ENCODE measurements at places on chromosomes 1 and 21.

- no peak for DNase-seq
Measured at GRCh38 chr1:45403718-45404117, 63.5 kb upstream of the MUTYH start.

- DNase-seq = no peak
Measured at GRCh38 chr1:23149114-23149513, 19.5 kb downstream of the LUZP1 start.

- no peak for DNase-seq
Measured at GRCh38 chr1:10530281-10530740, 55.6 kb downstream of the PEX14 start.

- no peak for DNase-seq
Measured at GRCh38 chr21:31043471-31043870, 5.2 kb upstream of the KRTAP19-8 start.

DNA sequence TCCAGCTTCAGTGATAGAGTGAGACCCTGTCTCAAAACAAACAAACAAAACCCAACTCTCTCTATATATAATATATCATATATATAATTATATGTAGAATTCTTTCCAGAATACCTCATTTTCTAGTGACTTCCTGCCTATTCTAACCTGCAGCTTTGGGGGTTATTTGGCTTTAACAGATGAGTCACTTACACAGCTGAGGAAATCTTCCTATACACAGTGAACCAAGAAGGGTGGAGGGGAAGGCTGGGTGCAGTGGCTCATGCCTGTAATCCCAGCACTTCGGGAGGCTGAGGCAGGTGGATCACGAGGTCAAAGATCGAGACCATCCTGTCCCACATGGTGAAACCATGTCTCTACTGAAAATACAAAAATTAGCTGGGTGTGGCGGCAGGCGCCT lies 9.2 kb downstream of the RAB29 start:
- no peak for DNase-seq

- DNase-seq = no peak
Measured at GRCh38 chr1:91201176-91201575, 179.3 kb upstream of the ZNF644 start.

GRCh38 chr1:34924759-34925555 lies 4.5 kb downstream of the DLGAP3 start:
- DNase-seq = peak; percentile 50

- no peak for DNase-seq
Measured at GRCh38 chr1:1225913-1226312, 5.9 kb downstream of the SDF4 start.

DNA sequence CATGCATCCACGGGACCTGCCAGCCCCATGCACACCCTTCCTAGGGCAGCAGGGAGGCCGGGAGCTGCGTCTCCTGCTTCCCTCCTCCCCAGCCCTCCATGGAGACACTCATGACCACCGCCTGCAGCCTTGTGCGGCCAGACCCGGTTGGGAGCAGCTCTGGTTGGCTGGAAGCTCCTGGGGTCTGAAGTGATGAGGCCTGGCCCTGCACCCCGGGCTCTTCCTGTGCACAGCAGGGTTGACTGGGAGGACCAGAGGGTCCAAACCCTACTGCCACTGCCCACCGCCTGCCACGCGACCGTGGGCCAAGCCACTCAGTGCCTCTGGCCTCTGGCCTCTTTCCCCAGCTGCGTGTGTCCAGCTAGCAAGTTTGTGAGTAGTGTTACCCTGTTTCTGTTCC lies 111.1 kb upstream of the COL6A1 start:
- DNase-seq = no peak

DNA sequence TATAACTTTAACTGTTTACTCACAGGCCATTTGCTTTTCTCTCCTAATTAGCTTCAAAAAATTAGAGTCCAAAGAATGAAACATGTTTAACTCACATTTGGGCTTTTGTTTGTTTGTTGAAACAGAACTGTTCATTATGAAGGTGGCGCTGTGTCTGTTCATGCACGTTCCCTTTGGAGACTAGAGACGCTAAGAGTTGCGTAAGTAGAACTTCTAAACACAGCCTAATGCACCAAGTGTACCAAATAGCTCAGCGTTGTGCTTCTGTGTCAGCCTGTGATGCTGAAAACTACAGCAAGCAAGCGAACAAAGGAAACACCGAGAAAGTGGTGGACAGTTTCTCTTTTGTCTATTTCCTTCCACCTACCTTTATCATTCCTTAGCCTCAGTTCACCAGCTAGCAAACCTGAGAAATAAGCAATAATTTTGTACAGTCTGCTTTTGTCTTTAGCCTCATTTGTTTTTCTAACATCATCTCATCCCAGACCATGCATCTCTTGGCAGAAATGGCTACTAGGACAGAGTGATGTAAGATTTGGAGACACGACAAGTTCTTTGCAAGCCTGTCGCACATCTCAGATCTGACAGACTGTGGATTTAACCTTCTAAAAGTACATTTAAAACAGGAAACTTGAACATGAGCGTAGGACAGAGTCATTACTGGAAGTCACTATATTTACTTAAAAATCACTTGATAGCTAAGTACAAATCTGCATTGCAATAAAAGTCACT lies 375.1 kb downstream of the RYR2 start:
- no peak for DNase-seq

GRCh38 chr1:24972221-24972914 lies 42.3 kb upstream of the RUNX3 start:
- DNase-seq = no peak

- no peak for DNase-seq
Measured at GRCh38 chr1:43861988-43862735, 71.4 kb upstream of the ARTN start.

GRCh38 chr1:180918519-180918918 lies 5.8 kb downstream of the KIAA1614 start:
- DNase-seq = no peak

GRCh38 chr1:12166834-12167492 lies at the start of gene TNFRSF1B:
TSS of gene TNFRSF1B (plus strand) at chr1:12166991. CDS start at chr1:12167092, 101 bp downstream.
- DNase-seq = peak; percentile 62

DNA sequence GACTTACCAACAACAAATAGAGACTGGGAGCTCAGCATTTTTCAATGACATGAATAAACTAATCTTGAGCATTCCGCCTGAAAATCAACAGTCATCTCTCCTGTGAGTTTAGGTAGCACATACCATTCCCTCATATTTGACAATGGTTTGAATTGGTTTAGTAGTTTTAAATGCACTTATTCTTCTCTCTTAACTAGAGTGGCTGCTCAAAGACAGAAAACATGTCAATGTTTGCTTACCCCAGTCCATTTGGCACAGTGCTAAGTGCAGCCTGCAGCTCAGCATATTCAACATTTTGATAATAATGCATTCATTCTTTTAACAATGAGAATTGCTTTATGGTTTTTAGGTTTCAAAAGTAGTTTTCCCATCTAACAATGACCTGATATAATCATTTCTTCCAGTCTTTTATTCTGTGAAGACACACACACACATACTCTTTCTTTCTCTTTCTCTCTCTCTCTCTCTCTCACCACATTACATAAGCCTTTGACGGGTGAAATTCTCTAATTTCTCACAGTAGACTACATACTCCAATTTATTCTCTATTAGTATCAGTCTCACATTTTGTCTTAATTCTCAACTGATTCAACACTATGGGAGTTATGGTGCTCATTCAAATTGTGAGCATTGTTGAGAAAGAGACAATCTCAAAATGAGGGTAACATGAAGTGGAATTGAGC lies 432.3 kb downstream of the LRRIQ3 start:
- no peak for DNase-seq

GRCh38 chr1:117499071-117499470 lies 106.8 kb upstream of the TENT5C start:
- DNase-seq = no peak

DNA sequence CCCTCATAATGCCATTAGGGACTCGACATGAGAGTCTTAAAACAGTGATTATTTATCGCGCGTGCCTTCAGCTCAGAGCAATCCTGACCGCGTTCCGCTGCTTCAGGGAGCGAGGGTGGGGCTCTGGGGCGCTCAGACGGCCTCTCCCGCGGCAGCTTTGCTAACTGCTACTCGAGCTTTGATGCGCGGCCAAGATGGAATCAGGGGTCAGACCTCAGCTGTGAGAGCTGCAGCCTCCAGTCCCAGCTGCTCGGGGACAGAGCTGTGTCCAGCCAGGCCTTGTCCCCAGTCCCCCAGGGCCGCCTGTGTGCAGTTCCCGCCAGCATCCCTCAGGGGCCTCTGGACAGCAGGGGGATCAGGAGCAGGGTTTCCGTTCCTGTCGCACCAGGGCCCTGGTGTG lies 104.6 kb upstream of the TTC34 start:
- DNase-seq = no peak

- no peak for DNase-seq
Measured at GRCh38 chr21:25895565-25896205, 160.9 kb downstream of the GABPA start.

- DNase-seq = no peak
Measured at GRCh38 chr1:152251391-152251790, 27.4 kb upstream of the HRNR start.

GRCh38 chr1:216576234-216576937 lies 146.8 kb downstream of the ESRRG start:
- no peak for DNase-seq

- no peak for DNase-seq
Measured at GRCh38 chr1:34906222-34906621, 23.2 kb downstream of the DLGAP3 start.

- DNase-seq = peak; percentile 17
Measured at GRCh38 chr1:150995896-150996295, 10.8 kb downstream of the MINDY1 start.

DNA sequence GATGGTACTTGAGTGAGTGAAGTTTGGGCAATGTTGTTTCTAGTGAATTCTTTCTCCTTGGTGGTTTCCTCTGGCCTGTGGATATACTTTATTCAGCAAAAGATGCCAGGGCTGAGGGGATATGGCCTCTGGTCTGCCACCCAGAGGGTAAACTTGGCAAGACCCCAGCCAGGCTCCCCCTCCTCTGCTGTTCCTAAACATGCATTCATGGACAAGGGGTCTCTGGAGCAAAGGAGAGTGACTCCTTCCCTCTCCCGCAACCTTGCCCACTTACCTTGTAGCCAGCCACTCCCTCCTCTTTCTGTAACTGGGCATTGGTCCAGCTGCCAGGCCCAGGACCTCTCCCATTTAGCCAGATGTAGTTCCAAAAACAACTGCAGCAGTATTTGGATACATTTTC lies 43.8 kb downstream of the RUNX3 start:
- DNase-seq = no peak

DNA sequence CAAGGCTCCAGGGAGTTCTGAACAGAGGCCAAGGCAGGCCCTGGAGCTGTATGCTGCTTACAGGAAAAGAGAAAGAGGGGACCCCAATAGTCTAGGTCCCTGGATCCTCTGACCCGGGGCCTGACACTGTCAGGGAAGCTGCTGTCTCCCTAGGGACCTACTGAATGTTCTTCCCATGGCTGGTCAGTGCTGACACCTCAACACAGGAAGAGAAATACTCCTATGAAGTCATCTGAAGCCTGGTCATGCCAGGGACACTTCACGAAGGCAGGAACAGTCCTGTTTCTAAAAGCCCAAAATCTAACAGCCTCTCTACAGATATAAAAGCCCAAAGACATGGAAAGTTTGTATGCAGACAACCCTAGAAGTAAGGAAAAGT lies 1.7 kb upstream of the LAD1 start:
- no peak for DNase-seq

- no peak for DNase-seq
Measured at GRCh38 chr1:202029171-202029665, 18.8 kb downstream of the ELF3 start.

DNA sequence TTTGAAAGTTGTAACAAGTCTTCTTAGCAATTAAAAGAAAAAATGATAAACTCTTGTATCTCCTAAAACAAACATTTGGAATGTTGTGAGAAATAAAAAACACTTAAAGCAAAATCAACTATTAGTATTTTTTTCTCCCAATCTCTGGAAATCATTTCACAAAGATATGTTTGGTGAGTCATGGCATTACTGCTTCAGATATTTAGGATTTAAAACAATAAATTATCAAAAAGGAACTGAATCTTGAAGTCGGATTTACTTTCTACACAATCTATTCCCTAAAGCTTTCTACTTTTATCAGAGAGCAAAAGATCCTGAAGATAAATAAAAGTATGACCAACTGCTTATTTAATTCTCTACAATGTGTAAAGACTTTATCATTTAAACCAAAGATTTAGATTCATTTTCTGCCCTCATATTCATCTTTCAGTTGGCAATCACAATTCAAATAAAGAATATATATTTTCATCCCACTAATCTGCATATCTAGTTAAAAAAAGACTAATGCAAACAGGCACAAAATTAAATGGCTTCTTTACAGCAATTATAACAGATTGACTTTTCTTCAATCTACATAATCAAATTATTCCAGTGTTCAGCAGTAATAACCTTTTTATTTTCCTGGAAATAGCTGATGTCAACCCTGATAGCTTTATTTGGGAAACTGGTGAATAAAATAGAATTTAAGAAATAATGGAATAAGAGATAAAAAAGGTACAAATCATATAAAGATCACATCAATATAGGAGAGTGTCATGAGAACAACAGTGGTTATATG lies 230.0 kb downstream of the COP1 start:
- no peak for DNase-seq

GRCh38 chr1:66671455-66671854 lies 80.8 kb upstream of the DYNLT5 start:
- DNase-seq = no peak

GRCh38 chr1:150159550-150159949 lies 9.8 kb downstream of the PLEKHO1 start:
- DNase-seq = no peak

GRCh38 chr1:53321366-53321765 lies 6.5 kb downstream of the LRP8 start:
- DNase-seq = no peak

- DNase-seq = no peak
Measured at GRCh38 chr1:15176898-15177665, 23.5 kb downstream of the TMEM51 start.

DNA sequence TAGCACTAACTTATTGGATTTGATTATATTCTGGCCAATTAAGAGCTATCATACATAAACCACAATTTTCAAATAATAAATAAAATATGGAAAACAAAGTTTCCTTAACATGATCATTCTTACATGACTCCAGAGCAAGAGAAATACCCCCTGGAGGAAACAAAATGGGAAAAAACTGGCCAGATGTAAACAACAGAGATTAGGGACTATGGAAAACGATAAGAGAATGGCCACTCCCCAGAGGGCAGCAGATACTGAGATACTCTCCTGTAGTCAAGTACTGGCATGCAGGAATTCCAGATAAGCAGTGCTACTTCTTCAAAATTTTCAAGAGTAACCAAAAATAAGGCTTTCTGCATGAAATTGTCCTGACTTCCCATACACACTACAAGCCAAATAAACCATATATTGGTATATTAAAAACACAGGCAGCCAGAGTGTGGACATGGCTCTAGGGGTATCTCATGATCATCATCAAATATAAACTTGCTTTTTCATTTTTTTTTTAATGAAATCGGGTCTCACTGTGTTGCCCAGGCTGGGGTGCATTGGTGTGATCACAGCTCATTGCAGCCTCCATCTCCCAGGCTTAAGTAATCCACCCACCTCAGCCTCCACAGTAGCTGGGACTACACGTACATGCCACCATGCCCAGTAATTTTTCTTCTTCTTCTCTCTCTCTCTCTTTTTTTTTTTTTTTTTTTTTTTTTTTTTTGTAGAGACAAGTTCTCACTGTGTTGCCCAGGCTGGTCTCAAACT lies 118.5 kb downstream of the EIF4G3 start:
- no peak for DNase-seq

Data from stimulated activated CD4-positive, alpha-beta T cell treated with anti-CD3 and anti-CD28 coated beads, Interleukin-1b, Interleukin-23, amount 100 ng/mL, for 48 hours (primary cell).